ENCODE measurements at places on chromosomes 6 and 20.

GRCh38 chr6:124536842-124537191 lies 425.4 kb upstream of the RNF217 start:
- no peak for DNase-seq

DNA sequence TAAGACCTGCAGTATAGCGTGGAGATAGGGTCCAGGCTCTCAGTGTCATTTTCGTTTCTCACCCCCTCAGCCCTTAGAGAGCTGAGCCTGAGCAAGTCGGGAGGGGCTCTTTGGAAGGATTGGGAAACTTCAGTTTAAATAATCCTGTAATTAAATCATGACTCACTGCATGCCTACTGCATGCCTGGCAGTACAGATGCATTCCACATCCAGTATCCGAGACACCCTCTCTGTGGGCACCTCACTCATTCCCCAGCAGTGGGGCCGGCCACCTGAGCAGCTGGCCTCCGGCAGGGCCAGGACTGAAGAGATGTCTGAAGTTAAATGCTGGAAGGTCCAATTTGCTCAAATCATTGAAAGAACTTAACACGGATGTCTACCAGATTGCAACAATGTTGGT lies 316.6 kb downstream of the THBS2 start:
- no peak for DNase-seq

DNA sequence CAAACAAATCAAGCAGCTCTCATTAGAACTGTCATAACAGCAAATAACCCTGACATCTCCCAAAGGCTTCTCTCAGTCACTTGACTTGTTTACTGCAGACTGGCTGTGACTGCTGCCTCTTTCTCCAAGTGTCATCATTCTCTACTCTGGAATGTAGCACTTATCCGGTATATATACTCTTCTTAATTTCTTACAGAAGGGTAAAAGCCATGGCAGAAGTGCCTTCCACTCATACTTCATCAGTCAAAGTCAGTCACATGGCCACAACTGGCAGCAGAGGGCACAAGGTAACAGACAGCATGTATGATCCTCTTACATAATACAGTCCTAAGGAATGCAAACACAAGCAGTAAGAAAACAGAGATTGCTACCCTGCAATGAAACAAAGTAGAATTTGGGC lies 9.3 kb downstream of the NAPB start:
- no peak for DNase-seq

GRCh38 chr6:45718131-45718530 lies 297.5 kb downstream of the CLIC5 start:
- no peak for DNase-seq

DNA sequence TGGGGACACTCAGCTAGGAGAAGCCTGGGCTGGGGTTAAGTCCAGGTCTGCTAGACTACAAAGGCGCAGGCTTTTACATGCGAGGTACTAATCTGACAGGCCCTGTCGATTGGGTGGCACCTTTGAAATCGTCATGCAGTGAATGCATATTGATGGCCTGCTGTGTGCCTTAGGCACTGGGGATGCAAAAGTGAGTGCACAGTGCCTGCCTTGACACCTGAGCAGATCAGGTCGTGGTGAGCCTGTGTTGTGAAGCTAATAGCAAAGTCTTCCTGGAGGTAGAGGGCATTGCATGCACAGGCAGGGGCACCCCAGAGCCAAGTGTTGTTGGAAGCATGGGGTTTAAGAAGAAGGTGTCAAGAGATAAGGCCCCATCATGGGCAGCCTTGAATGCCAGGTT lies 16.9 kb downstream of the LRRC1 start:
- DNase-seq, result no peak

Data from stimulated activated CD4-positive, alpha-beta T cell treated with anti-CD3 and anti-CD28 coated beads, Interleukin-4, amount 100 ng/mL, for 24 hours (primary cell).